ENCODE measurements at places on chromosomes 5 and 9. TPM values are rescaled to one million over a fixed set of nuclear protein-coding genes. Genes with fewer than 3 reads are reported as not detected.

ARSI gene
- total RNA-seq = 0.33 TPM

DNA sequence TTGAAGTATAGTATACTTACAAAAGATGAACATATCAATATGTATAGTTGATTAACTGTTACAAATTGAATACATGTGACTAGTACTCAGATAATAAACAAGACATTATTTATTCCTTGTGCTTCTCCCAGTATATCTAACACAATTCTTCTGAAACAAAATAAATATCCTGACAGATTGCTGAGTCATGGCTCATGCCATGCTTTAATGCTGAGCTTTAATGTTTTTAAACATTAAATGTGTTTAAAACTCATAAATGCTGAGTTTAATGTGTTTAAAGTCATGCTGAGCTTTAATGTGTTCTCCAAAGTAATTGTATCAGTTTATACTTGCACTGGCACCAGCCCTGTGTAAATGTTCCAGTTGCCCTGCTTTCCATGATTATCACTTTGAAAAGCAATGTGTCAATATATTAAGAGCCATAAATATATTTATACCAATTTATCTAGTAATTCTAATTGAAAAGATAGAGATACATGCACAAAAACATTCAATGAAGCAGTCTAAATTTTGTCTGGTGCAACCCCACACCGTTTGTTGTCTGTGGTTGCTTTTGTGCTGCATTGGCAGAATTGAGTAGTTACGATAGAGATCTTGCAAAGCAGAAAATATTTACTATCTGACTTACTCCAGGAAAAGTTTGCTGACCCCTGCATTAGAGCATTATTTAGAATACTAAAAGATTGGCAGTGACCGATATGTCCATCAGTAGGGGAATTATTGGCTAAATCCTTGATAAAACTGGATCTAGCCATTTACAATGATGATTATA lies 15.7 kb downstream of the KIAA1958 start:
- DNase-seq = no peak

AFAP1L1 gene
- total RNA-seq = 11.6 TPM

WDR31 gene
- 3.2 TPM for total RNA-seq

DNA sequence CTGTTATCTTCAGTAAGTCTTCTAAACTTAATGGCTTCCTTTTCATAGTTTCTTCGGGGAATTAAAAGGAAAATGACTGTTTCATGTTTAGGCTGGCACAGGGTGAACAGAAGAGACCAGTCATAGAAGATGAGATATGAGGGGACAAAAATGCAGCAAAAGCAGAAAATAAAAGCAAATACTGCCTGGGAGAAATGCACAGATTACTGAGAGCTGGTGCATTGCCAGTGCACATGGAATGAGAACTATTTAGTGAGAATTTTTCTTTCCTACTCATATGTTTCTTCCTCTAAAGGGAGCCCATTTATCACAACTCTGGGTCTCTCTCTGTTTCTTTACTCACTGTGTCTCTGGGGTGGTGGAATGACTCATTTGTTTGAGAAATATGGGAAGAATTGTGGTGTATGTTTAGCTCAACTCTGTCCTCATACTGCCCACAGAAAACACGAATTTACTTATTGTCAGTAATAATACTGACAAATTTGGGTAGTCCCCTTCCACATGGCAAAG lies 25.9 kb upstream of the ANKRD55 start:
- DNase-seq = no peak

GRCh38 chr5:172591636-172592035 lies 49.4 kb upstream of the NEURL1B start:
- no peak for DNase-seq

- no peak for DNase-seq
These were observed 90.3 kb downstream of the NTRK2 start for GRCh38 chr9:84759804-84760203.

DNA sequence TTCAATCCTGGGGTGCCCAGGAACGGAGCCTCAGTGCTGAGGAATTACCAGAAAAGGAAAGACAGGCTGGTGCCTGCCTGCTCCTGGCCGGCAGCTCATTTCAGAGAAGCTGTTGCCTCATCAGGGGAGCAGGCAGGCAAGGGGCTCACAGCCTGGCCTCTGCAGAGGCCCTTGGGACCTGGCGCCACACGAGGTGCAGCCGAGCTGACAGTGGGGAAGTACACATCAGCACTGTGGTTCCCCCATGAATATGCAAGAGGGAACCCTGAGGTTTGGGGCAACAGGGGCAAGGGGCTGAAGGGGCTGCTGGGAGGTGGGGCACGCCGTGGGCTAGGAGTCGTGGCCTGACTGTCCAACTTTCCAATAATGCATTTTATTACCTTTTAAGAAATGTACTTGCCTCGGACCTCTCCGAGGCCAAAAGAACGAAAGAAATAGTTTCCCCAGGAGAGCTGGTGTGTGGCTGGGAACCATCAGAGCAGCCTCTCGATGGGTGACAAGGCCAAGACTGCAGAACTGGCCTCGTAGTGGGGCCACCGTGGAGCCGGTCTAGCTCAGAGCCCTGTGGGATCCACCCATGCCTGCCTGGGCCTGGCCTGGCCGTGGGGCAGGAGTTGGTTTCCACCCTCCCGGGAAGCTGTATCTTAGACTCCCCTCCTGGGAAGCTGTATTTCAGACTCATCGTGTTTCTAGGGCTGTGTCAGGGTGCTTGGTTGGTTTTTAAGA lies 198.6 kb downstream of the PAX5 start:
- no peak for DNase-seq

GAS1 gene
- total RNA-seq = 1.1 TPM

DNA sequence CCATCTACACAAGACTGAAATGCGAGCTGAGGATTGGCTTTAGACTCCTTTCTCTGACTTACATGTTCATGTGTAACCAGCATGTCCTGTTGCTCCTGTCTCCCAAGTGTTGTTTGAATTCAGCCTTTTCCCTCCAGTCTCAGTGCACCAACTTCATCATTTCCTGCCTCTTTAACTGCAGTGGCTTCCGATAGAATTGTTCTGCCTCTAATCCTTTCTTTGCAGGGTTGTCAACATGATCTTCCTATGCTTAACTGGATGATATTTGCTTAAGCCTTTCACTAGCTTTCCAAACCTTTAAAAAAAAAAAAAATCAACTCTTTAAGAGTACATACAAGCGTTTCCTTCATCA lies 6.7 kb upstream of the FYB1 start:
- DNase-seq = no peak

DNA sequence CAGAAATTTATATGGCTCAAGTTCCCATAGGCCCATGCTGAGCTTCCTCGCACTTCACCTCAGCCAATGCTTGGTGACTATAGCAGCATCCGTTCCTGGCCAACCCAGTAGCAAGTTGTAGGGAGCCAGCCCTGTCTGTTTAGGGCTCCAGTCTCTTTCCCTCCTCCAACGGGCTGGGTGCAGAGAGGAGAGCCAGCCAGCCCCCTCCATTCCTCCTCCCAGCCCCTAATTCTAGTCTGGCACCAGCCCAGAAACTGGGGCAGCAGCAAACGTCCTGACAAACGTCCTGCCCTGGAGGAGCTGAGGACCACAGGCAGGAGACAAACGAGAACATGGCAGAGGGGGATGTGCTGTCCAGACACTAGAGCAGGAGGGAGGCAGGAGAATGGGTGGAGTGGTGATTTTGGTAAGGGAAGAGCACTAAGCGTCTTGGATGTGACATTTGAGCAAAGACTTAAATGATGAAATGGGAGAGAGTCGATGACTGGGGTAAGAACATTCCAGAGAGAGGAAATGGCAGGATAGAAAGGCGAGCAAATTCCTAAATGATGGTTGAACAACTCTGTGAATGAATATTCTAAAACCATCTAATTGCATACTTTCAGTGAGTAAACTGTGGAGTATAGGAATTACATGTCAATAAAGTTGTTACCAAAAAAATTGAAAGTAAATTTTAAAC lies 222.5 kb upstream of the DAPK1 start:
- no peak for DNase-seq

DNA sequence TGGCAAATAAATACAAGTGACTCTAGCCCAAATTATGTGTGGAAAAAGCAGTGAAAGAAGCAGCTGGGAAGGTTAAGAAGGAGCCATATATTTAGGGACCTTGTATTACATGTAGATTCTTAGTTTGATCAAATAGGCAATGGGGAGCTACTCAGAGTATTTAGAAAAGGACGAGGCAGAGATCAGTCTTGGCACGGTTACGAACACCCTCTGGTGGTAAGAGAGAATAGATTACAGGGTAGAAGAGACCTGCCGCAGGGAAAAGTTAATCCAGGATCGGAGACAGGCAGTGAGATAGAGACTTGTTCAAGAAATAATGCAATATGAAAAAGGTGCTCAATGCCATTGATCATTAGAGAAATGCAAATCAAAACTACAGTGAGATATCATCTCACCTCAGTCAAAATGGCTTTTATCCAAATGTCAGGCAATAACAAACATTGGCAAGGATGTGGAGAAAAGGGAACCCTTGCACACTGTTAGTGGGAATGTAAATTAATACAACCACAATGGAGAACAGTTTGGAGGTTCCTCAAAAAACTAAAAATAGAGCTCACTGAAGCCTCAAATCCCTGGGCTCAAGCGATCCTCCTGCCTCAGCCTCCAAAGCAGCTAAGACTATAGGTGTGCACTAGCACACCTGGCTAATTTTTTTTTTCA lies 12.0 kb downstream of the INIP start:
- DNase-seq = no peak

ARHGEF28 gene
- 2.5 TPM for total RNA-seq

GRCh38 chr9:101463397-101463796 lies 27.8 kb upstream of the ALDOB start:
- no peak for DNase-seq

- no peak for DNase-seq
These were observed 240.6 kb downstream of the TRIM32 start for GRCh38 chr9:116927726-116928125.

DNA sequence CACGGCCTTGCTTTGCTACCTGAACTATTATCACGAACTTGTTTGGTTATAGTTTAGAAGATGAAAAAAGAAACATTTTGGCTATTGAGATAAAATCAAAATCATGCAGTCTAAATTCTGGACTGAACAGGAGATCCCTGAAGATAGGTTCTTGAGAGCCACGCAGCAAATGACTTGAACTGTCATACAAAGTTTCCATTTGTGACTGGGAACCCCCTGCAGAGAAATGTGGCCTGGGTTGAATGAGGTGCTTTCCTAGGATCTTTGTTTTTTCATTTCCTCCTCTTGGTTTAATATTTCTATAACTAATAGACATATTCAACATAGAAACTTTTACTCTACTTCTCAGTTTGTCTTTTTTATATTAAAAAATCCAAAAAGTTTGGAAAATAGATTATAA lies 184.7 kb upstream of the TRPM3 start:
- no peak for DNase-seq

GRCh38 chr5:142905348-142905747 lies 135.2 kb downstream of the ARHGAP26 start:
- DNase-seq = no peak

CDK7 gene
- 15.0 TPM for total RNA-seq

CBY3 gene
- not detected for total RNA-seq

GRCh38 chr5:31124026-31124425 lies 69.5 kb upstream of the CDH6 start:
- DNase-seq = no peak

IRX1 gene
- not detected for total RNA-seq

- no peak for DNase-seq
These were observed 1503.4 kb upstream of the WWC1 start for GRCh38 chr5:166788050-166788449.

UNC5A gene
- total RNA-seq = under 0.01 TPM

SELENOP gene
- total RNA-seq = 944 TPM

DNA sequence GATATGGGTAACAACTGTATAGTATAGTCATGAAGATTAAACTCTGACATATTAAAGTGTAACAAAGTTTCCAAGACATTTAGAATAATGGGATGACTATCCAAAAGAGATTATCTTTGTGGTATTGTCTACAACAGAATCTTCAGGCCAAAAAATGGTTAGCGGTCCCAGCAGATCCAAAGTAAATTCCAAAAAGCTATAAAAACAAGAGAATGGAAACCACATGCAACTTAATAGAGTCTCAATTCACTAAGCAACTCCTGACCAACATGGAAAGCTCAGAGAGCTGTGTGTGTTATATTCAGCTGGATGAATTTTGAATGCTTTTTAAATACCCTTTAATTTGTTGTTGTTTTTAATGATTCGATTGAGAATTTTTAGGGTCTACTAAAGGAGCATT lies 688.2 kb downstream of the CETN3 start:
- DNase-seq = no peak

MACIR gene
- total RNA-seq = 0.84 TPM

ANGPTL2 gene
- 0.93 TPM for total RNA-seq

TRPM6 gene
- total RNA-seq = 0.67 TPM

DNA sequence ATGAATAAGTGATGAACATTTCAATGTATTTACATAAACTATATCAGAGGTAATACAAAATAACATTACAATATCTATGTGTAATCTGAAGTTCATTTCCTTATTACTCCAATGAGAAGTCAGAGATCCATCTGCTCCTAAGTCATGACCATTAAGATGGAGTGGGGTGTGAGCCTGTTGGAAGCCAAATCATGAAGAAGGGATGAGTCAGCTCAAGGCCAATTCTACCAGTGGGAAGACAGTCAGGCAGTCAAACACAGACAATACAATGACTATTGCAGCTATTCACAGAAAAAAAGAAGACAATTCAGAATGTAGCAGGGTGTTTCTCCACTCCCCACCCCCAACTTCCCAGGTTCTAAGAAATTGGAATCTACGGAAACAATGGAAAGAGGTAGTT lies 155.0 kb downstream of the NFIB start:
- DNase-seq = no peak

ECM2 gene
- total RNA-seq = 42.0 TPM

USP20 gene
- 11.7 TPM for total RNA-seq

DNA sequence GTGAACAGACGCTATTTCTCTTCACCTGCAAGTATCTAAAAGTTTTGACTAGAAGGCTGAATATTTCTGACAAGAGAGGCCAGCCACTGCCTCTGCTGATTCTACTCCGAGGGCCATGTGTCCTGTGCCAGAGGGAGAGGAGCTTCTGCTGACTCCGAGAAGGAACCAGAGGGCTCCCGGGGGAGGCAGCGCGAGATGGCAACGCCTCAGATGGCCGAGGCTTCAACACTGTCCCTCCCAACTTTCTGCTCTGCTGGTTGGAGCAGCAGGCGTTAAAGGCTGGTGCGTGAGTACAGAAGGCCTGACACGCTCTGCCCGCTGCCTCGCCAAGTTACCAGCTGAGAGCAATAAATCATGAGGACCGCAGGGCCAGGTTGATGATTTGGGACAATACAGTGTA lies 178.8 kb downstream of the GAPVD1 start:
- peak; percentile 29 for DNase-seq

MELK gene
- 19.5 TPM for total RNA-seq

Data from liver (tissue), 10 donors.